ENCODE measurements at places on chromosomes 16 and 17. TPM values are rescaled to one million over a fixed set of nuclear protein-coding genes. Genes with fewer than 3 reads are reported as not detected.

DNA sequence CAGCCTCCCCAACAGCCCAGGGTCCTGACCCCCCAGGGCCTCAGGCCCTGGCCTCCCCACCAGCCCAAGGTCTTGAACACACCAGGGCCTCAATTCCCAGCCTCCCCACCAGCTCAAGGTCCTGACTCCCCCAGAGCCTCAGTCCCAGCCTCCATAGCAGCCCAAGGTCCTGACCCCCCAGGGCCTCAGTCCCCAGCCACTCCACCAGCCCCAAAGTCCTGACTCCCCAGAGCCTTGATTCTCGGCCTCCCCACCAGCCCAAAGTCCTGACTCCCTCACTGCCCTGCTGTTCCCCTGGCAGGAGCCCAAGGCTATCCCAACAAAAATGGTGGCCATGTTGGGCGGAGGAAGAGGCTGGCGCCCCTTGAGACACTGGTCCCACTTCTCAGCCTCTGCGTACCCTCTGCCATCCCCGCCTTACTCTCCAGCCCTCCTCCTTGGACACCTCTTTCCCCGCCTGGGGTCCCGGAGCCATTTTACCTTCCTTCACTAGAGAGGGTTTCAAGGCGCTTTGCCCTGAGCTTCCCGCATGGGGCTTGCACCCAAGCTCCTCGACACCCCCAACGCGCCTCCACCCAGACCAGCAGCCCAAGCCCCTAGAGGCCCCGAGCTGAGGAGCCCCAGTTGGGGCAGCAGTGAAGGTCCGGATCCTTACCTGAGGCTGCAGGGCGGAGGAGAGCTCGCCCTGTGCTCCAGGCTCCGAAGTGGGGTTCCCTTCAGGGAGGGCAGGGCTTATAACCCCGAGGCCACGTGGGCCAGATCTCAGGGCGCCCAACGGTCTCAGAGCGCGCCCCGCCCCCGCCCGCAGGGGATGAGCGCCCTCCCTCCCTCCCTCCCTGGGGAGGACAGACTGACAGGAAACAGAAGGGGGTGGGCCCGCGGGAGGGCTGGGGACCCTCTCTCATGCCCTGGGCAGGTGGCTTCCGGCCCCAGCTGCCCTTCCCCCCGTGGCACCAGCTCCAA, 3.5 kb upstream of the TSPOAP1 start:
- H3K27me3 ChIP-seq: no peaks in the 10 kb centered on the region
- DNase-seq: peak; percentile 93
- H3K27ac ChIP-seq: peak overlapping the region; percentile 100
- peaks cover 34% of the 10 kb centered on the region for H3K36me3 ChIP-seq
- H3K4me3 ChIP-seq: peak overlapping the region; percentile 93

DNA sequence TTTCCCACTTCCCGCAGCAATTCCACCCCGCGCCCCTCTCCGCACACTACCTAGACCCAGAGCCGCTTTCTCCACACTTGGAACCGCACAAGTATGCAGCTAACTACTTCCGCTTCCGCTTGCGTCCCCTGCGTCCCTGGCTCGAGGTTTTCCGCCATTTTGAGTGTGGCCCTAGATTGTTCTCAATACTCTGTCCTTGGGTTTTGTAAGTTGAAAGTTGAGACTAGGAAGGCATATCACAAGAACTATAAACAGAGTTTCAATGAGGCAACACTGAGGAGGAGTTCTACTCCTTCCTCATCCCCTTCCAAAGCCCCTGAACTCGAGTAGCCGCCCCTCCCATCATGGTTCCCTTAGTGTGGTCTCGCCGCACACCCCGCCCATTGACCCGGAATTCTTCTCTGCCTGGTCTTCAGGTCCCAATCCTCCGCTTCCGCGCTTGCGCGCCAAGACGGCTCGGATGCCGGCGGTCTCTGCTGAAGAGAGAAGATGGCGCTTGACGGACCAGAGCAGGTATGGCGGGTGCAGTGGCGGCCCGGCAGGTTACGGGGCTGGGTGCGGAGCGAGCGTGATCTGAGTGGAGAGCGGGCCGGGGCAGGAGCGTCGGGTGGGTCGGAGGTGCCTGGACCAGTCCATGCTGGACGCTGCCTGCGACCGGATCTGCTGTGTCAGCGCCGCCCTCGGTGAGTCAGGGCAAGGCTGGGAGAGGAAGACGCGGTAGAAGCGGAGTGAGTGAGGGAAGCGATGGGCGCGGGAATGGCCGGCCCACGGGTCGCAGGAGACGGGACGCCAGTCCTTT, at the start of the genes FTSJ3 and PSMC5:
Gene FTSJ3, minus strand, starts transcription at position 662 of the 799 bp plus-strand sequence. CDS start 761 bp downstream, outside the sequence.
Gene PSMC5, plus strand, starts transcription at position 430 of the 799 bp plus-strand sequence. Its CDS starts 60 bp downstream, at position 490.
- peaks cover 36% of the 10 kb centered on the region for H3K36me3 ChIP-seq
- H3K4me3 ChIP-seq: peak within 1 kb of the TSS; percentile 97
- peaks cover 90% of the 10 kb centered on the region for H3K4me1 ChIP-seq

GRCh38 chr16:89050119-89050867, 43.4 kb upstream of the ACSF3 start:
- H3K27ac ChIP-seq: no peak overlapping the region
- peaks cover 2% of the 10 kb centered on the region for H3K36me3 ChIP-seq
- H3K27me3 ChIP-seq: no peaks in the 10 kb centered on the region
- H3K4me1 ChIP-seq: peaks cover 10% of the 10 kb centered on the region

DNA sequence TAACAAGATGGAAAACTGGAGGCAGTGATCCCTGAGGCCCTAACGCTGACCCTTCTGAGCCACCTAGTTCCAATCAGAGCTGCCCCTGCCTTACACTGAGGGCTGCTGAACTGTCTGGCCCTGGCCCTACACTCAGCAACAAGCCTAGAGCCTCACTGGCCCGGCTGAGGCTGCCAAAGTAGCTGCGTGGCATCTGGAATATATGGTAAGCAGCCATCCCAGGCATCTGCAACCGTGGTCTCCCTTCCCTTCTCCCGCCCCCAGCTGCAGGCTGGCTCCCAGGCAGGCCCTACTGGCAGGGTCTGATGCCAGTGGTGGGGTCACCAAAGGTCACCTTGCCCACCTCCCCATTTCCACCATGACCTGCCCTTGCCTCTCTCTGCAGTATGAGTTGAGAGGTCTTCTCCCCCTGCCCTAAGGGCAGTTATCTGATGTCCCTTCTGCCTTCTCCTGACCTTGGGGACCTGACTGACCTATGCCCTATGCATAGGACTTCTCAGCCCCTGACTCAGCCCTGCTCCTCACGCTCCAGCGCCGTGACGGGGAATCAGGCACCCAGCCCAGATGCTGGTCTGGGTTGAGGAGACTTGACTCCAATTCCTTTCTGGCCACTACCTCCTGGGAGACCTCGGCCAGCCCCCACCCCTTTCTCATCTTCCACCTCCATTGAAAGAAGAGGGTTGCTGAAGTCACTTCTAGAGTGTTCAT, 45.3 kb downstream of the CPNE2 start:
- H3K27ac ChIP-seq: no peak overlapping the region
- peaks cover 47% of the 10 kb centered on the region for H3K4me1 ChIP-seq
- no peak overlapping the region for H3K4me3 ChIP-seq
- no peaks in the 10 kb centered on the region for H3K27me3 ChIP-seq

Gene DNAH17
- total RNA-seq: 0.76 TPM

All from activated T-cell treated with anti-CD3 and anti-CD28 coated beads, Interleukin-2, amount 50 U/mL, for 72 hours (primary cell).